Endothelial cell (in vitro differentiated cells): ENCODE measurements at places on chromosomes 2 and 18. TPM values are rescaled to one million over a fixed set of nuclear protein-coding genes. Genes with fewer than 3 reads are reported as not detected.

DNA sequence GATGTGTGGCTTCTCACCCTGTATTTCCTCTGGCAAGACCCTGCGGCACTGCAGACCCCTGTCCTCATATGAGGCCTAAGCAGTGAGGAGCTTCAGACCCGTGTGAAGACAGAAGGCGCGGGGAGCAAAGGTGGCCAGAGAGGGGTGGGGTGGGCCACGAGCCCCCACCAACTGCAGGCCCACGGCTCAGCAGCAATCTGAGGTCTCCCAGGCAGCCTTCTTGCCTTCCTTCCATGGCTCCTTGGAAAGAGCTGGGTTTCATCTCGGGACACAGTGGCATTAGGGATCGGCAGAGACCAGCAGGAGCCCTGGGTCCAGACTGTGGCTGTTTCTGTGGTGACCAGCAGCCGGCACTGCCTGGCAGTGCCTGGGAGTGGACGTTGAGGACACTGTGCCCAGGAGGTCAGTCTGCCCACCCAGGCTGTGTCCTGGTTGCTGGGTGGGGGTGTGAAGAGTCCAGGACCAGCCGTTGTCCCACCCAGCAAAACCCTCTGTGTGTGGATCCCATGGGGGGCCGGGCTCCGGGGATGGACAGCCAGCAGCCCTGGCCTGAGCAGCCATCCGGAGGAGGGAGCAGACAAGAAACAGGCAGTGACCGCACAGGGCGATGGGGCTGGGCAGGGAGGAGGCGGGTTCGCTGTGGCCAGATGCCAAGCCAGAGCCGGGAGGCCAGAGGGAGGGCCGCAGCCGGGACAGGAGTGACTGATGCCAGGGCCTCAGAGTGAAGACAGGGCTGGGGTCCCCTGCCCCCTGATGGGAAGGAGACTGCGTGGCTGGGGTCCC lies 73.8 kb downstream of the RRM2 start:
- peaks cover 5% of the 10 kb centered on the region for H3K4me1 ChIP-seq
- DNase-seq = no peak
- H3K4me3 ChIP-seq = no peak overlapping the region
- H3K27me3 ChIP-seq = peaks cover 7% of the 10 kb centered on the region
- H3K27ac ChIP-seq = no peak overlapping the region
- peaks cover 6% of the 10 kb centered on the region for H3K36me3 ChIP-seq

GRCh38 chr2:176129813-176130146 lies 275 bp downstream of the HOXD8 start:
- DNase-seq = no peak
- H3K4me1 ChIP-seq = peaks cover 29% of the 10 kb centered on the region
- H3K27ac ChIP-seq = no peak overlapping the region
- H3K4me3 ChIP-seq = peak overlapping the region; percentile 81
- peaks cover 38% of the 10 kb centered on the region for H3K27me3 ChIP-seq
- H3K36me3 ChIP-seq = no peaks in the 10 kb centered on the region

- peaks cover 2% of the 10 kb centered on the region for H3K27me3 ChIP-seq
- no peaks in the 10 kb centered on the region for H3K36me3 ChIP-seq
- H3K4me3 ChIP-seq = no peak overlapping the region
Observed at GRCh38 chr2:66495788-66496640, 61.1 kb downstream of the MEIS1 start.

ST8SIA5 gene
- total RNA-seq = 0.49 TPM

IER3IP1 gene
- total RNA-seq = 16.0 TPM

LOXHD1 gene
- total RNA-seq = 0.23 TPM
